ENCODE measurements at places on chromosomes 2 and 18. TPM values are rescaled to one million over a fixed set of nuclear protein-coding genes. Genes with fewer than 3 reads are reported as not detected.

DNA sequence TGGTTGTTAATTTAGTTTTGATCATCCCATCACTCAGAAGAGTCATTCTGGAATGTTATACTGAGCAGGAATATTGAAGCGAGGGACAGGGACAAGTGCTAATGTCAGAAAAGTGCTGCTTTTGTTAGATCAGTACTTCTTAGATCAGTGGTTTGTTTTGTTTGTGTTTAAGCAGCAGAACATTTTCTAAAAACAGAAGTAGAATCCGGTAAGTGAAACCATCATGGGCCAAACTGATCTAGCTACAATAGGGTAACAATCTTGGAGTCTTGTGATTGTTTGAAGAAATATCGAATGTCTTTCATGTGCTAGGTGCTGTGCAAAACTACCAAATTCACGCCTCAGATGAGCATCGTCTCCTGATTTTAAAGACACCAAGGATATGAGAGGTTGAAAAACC lies 45.1 kb upstream of the SEC11C start:
- no peak for DNase-seq

The CDK5R2 gene
- total RNA-seq = not detected

The NETO1 gene
- 9.1 TPM for total RNA-seq

The GRB14 gene
- 0.48 TPM for total RNA-seq

The MRO gene
- 1.9 TPM for total RNA-seq

The UGT1A3 gene
- total RNA-seq = not detected

- peak; percentile 68 for DNase-seq
Observed at GRCh38 chr18:62982600-62983251, 267.4 kb downstream of the PHLPP1 start.

The IL1R2 gene
- 3.6 TPM for total RNA-seq

GRCh38 chr2:229768235-229768634 lies 53.9 kb upstream of the DNER start:
- DNase-seq = no peak
